ENCODE measurements at places on chromosomes 4 and X.

GRCh38 chr4:31080887-31081286 is 360.7 kb downstream of the PCDH7 start:
- no peak for DNase-seq

DNA sequence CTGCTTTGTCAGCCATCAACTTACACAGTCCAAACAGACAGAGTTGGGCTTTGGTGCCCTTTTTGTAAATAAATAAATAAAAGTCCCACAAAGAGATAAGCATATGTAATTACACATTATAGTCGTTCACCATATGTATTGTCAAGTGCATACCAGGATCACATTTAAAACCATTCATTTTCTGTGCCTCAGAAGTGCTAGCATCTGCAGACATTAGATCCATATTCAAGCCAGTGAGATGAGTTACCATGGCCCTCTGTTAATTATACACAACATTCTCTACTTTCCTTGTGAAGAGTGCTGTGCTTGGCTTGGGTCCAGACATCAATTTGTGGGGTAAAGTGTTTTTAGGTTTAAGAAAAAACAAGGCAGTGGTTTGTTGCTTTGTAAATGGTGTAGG is 76.8 kb downstream of the ENOX2 start:
- DNase-seq = no peak

GRCh38 chr4:40285692-40286091 is 49.4 kb upstream of the CHRNA9 start:
- no peak for DNase-seq

GRCh38 chrX:94908171-94908570 is 1234.2 kb downstream of the FAM133A start:
- DNase-seq = no peak

DNA sequence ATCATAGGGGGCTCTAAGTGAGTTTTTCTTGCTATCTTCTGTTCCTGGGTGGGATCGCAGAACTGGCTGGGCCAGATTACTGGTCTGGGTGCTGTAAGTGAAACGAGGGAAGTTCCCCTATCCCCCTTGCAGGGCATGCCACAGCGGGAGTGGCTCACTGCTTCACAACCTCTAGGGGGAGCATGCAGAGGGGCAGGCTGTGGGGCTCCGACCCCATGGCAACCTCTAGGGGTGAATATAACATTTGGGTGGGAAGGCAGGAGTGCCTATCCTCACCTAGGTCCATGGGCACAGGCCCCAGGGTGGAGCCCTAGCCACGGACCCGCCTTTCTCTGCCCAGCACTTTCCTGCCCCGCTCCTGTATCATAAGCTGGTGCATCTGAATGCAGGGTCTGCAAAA is 1.7 kb upstream of the RRAGB start:
- DNase-seq = no peak

DNA sequence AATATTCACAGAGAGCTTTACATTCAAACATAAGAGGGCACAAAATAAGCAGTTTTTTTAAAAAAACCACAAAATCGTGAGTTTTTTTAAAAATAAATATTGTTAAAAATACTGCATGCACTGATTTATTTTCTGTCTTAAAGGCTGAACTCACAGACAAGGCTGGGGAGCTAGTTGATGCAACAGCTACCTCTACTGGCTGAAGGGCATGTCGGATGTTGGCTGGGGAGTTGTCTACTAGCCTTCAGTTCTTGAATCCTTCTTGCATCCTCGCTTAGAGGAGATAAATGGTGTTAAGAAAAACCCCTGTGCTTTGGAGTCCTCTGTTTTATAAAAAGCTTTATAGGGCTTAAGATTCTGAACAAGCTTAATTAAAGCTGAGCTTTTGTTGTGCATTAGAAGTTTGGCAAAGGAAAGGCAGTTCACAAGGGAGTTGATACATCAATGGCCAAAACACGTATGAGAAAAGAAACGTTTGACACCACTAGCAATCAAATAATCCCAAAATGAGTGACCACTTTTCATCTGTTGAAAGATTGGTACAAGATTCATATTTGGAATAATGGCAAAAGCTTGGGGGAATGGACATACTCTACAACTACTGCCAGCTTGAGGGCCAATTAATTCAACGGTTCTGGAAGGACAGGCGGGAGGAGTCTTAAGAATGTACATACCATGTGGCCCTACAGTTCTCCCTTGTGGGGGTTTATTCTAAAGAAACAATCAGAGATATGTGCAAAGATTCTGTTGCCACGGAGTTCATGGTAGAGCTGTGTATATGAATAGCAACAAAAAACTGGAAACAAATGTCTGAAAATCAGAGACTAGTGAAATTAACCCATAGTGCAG is 94.7 kb downstream of the SEL1L3 start:
- DNase-seq = no peak

- no peak for DNase-seq
Measured at GRCh38 chrX:27229721-27230120, 233.4 kb downstream of the PPP4R3C start.

- peak; percentile 21 for DNase-seq
Measured at GRCh38 chrX:135740681-135741149, 27.3 kb downstream of the CT45A1 start.

GRCh38 chrX:104008831-104009230 is 4.7 kb downstream of the H2BW1 start:
- no peak for DNase-seq

DNA sequence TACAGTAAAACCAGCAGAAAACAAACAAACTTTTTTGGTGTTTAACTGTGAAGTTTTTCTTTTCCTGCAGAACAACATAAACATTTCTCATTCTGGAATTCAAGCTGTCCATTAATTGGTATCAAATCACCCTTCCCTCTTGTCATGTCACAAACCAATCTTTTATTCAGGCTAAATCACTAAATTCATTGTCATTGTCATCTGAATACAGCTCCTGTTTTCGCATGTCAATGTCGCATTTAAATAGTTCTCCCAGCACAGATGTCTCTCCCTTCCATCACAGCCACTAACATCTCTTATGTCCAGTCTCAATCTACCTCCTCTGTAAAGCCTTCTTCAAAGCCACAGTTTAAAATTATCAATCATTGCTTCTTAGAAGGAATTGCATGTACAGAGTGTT is 192.1 kb upstream of the PCDH10 start:
- no peak for DNase-seq

DNA sequence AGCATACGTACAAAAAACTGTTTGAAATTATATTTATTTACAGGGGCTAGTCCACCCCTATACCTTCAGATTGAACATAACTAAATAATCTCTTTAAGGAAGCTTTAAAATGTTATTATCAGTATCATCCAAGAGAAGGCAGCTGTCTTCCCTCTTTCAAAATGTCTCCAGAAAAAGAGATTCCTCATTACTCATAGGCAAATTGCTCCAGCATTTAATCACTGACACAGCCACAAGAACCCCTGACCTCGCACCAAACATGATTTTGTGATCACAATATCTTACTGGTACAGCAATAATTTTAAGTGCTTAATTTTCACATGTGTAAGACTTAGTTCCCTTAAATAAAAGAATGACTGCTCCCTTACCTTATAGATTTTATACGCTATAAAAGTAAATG is 9.7 kb downstream of the BOD1L1 start:
- no peak for DNase-seq

GRCh38 chr4:101835121-101835904 is 44.8 kb downstream of the BANK1 start:
- no peak for DNase-seq

GRCh38 chr4:15689540-15689939 is 7.9 kb downstream of the FAM200B start:
- no peak for DNase-seq

GRCh38 chr4:11628093-11628725 is 199.5 kb upstream of the HS3ST1 start:
- DNase-seq = no peak

DNA sequence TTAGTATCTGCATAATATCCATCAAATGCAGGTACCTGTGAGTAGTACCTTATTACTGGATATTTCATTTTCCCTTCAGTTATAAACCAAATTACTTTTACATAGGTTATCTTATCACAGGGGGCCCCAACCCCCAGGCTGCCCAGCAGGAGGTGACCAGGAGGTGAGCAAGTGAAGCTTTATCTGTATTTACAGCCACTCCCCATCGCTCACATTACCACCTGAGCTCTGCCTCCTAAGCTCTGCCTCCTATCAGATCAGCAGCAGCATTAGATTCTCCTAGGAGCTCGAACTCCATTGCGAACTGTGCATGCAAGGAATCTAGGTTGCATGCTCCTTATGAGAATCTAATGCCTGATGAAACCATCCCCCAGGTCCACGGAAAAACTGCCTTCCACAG is 6.3 kb downstream of the PRSS12 start:
- DNase-seq = no peak

DNA sequence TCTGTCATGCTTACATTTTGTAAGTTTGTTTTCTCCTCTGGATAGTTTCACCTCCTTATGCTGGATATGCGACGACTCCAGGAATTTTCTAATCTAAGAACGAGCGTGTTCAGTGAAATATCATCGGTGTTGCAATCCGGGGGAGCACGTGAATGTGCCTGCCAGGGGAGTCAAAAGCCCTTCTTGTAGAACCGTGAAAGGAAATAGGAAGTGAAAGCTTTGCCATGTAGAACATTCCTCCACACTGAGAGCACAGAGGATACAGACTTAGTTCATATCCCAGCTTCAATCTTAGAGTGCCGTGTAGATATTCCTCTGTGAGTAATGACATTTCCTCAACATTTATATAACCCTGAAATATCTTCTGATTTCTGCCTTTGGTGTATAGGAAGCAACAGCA is 121.2 kb downstream of the VEGFC start:
- DNase-seq = no peak

- DNase-seq = no peak
Measured at GRCh38 chr4:70700712-70701111, 12.4 kb downstream of the UTP3 start.

- DNase-seq = no peak
Measured at GRCh38 chr4:188218392-188218791, 79.2 kb downstream of the TRIML1 start.

Measured in CD4-positive, alpha-beta memory T cell (primary cell).